ENCODE measurements at places on chromosomes 11 and 22.

DNA sequence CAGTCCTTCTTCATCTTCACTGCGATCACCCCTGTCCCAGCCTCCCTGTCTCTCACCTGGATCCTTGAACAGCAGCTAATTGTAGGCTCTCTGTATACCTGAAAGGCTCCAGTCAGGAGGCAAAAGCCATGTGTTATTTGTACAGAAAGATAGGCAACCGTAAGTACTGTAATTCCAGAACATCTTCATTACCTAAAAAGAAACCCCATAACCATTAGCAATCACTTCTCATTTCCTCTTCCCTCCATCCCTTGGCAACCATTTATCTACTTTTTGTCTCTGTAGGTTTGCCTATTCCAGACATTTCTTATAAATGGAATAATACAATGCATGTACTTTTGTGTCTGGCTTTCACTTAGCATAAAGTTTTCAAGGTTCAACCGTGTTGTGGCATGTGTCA, 17.8 kb downstream of the NAGA start:
- DNase-seq, result no peak

DNA sequence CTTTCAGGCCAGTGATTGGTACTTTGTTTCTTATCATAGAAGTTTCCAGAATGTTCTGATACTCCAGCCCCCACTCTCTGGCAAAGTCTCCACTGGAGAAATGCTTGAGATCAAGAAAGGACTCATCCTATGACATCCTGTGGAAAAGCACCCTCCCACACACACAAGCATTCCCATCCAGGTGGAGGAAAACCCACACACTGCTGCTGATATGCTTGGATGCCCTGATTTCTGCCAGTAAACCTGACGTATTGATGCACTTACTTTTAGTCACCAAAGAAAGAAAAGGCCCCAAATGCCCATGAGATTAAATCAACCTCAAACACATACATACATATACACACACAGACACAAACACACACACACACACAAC, 9.2 kb upstream of the SLC5A12 start:
- DNase-seq, result no peak

GRCh38 chr11:36238036-36238631, 51.1 kb downstream of the COMMD9 start:
- DNase-seq, result no peak

GRCh38 chr11:15309296-15309695, 194.6 kb downstream of the INSC start:
- no peak for DNase-seq

GRCh38 chr11:125768336-125769046, 10.1 kb downstream of the PATE2 start:
- no peak for DNase-seq

GRCh38 chr11:2305140-2305778, 3.4 kb downstream of the TSPAN32 start:
- peak; percentile 75 for DNase-seq

GRCh38 chr11:68044145-68044813, 5.5 kb downstream of the TCIRG1 start:
- DNase-seq, result no peak

DNA sequence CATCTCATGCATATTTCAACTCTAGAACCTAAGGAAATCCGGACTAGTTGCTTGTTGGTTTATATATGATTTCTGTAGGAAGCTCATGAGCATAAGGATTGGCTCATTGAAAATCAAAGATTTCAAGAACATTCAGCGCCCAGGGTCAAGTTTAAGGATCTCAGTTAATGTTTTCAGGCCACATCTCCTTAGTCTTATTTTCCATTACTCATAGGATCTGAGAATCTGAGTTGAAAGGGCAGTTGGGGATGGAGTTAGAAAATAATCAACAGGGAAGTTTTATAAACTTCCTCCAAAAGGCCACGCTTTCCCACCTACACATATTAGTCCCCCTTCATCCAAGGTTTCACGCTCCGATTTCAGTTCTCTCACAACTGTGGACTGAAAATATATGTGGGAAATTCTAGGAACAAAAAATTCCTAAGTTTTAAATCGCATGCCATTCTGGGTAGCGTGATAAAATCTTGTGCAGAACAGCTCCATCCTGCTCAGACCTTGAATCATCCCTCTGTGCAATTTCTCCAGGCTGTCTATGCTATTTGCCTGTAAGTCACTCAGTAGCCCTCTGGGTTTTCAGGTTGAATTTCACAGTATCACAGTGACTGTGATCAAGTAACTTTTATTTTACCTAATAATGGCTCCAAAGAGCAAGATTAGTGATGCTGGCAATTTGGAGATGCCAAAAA, 160.2 kb downstream of the KIRREL3 start:
- no peak for DNase-seq

- DNase-seq, result no peak
Observed at GRCh38 chr11:12435264-12435663, 57.9 kb downstream of the PARVA start.

- no peak for DNase-seq
Observed at GRCh38 chr11:119741369-119742262, 12.6 kb upstream of the NECTIN1 start.

DNA sequence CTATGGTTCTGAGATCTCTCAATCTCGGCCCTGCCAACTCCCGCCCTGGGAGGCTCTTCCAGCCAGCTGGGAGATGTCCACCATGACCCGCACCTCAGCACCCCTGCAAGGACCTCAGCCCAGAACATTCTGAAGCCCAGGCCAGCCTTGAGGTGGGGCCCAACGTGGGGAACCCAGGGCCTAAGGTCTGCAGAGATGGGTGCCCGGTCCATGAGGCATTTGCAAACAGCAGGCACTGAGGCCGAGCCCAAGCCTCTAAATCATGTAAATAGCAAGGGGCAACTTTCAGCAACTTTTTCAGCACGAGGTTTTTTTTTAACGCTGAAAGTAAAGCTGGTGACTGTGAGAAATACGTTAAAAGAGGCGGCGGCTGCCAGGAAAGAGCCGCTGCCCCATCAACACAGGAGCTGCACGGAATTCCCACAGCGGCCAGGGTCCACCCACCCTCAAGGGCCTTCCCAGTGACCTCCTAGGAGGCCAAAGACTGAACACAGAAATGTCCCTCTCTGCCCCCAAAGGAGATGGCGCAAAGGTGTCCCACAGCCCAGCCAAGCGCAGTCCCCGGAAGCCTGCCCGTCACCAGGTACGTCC, 46.9 kb downstream of the BRD1 start:
- DNase-seq, result no peak

- no peak for DNase-seq
Observed at GRCh38 chr11:61922539-61922938, 5.2 kb upstream of the RAB3IL1 start.

GRCh38 chr22:44025171-44026065, 1.3 kb downstream of the PARVB start:
- no peak for DNase-seq

DNA sequence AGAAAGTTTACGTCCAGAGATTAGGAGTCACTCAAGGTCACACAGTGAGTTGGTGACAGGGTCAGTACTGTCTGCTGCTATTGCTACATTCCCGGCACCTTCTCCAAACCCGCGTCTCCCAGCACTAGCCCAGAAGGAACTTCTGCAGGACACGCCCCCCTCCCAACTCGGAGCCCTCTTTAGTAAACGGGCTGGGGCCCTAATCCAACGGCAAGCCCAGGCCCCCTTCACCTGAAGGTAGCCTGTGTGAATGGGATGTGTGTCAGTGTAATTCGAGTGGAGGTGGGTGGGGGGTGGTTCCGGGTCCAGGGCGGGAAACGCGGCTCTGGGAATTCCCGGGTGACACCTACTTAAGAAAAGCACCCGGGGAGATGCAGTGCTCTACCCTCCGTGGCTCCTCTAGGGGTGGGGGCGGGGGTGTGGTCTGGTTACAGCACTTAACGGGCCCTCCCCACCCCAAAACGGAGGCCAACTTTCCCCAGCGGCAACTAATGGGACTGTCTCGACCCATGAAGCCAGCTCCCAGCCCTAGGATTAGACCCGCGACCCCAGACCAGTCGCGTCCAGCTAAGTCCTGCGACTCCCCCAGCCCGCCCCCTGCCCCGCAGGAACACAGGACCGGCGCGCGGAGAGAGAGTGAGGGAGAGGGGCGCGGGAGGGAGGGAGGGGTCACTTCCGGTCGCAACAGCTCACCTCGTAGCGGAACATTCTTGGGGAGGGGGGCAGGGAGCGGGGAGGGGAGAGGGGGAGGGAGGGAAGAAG, 468 bp downstream of the PATL1 start:
- DNase-seq, result peak; percentile 67

- no peak for DNase-seq
Observed at GRCh38 chr22:43234264-43234988, 47.5 kb upstream of the TTLL12 start.

- DNase-seq, result no peak
Observed at GRCh38 chr11:62461740-62462507, 43.1 kb downstream of the SCGB1A1 start.

GRCh38 chr11:19673924-19674729, 38.5 kb upstream of the NAV2 start:
- DNase-seq, result no peak

DNA sequence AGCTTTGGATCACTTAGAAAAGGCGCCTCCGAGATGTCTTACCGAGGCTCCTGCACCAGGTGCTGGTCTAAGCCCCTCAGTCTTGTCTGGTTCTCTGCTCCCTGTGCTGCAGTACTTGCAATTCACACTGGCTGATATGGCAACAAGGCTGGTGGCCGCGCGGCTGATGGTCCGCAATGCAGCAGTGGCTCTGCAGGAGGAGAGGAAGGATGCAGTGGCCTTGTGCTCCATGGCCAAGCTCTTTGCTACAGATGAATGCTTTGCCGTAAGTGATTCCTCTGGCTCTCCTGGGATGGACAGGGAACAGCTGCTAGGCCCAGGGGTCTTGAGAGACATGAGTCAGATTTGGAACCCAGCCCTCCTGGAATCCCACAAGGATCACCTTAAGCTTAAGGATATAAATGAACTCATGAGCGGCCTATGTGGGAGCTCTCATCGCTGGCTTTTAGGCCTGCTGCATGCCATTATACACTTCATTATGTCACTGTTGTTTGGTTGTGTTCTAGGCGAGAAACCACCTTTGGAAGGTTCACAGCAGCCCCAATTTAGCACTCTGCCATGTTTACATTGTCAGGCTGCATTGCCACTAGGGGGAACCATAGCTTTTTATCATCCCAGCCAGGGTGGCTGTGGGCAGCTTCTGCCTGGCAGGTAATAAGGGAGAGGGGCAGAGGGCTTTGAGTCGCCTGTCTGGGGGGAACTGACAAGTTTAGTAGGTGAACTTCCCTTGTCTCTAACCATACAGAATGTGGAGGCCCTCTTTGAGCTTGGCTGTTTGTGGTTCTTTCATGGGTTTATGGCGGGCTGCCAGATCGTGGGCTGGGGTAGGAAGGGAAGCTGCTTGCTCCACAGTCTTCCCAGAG, 8.5 kb downstream of the ACAD8 start:
- DNase-seq, result no peak

- no peak for DNase-seq
Observed at GRCh38 chr22:19232623-19233022, 54.1 kb upstream of the SLC25A1 start.

GRCh38 chr22:45154383-45154782, 9.3 kb upstream of the NUP50 start:
- DNase-seq, result no peak

- no peak for DNase-seq
Observed at GRCh38 chr22:39351689-39352214, 2.0 kb downstream of the SYNGR1 start.

DNA sequence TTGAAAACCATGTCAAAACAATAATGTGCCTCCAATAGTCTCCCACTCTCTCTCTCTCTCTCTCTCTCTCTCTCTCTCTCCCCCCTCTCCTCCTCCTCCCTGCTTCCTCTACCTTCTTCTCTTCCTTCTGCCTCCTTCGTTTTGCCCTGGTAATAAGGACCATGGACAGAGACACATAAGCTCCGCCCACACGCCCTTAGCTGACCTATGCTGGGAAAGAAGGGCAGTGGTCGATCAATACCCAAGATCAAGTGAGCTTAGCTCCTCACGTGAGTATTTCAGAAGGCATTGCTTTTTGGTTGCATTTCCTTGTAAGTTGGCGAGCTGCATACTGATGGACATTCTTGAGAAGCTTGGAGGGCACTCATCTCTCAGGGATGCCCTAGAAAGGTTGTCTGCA, 194.8 kb downstream of the MIAT start:
- DNase-seq, result no peak

GRCh38 chr11:60974726-60975125, 3.2 kb downstream of the CD6 start:
- no peak for DNase-seq

DNA sequence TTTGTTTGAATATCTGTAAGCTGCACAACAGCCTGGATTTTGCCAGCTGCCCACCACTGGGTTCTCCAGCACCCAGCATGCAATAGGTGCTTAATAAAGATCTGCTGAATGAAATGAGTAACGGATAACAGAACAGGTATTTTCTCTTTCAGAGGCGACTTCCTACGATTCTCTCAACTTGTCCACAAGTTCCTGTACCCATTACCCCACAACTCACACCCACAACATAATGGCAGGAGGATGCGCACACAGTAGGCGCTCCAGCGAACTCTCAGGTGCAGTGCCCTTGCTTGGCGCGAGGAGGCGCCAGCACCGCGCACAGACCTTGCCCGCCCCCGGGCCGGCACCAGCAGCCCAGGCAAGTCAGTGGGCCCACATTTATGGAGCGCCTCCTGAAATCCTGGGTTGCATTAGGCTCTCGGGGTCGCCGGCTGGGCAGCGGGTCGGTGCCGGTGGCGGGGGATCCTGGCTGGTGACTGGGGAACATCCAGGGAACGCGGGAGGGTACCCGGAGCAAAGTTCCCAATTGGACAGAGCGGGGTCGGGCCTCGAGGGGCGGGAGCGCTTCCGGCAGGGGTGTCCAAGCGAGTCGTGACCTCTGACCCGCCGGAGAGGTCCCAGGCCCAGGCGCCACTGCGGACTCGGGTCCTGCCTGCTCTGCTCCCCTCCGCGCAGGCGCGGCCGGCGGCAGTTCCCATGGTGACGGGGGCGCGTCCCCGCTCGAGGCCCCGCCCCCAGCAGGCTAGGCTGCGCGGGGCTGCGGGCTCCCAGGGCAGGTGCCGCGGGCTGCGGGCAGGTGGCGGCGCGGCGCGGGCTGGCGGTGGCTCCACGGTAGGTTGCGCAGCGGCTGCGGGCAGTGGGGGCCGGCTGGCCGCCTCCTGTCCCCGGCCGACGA, at the start of gene KIAA1671:
Gene KIAA1671, plus strand, starts transcription at position 775 of the 895 bp plus-strand sequence. CDS start 75,284 bp downstream, outside the sequence.
- DNase-seq, result peak; percentile 62

- no peak for DNase-seq
Observed at GRCh38 chr11:111162305-111162704, 83.2 kb upstream of the POU2AF2 start.

Data from stimulated activated CD8-positive, alpha-beta memory T cell treated with anti-CD3 and anti-CD28 coated beads, Interleukin-4, amount 100 ng/mL, for 4 hours (primary cell).